ENCODE measurements at places on chromosomes 1 and 21.

- no peak for DNase-seq
These were observed 86.9 kb downstream of the CD247 start for GRCh38 chr1:167431261-167431908.

GRCh38 chr1:111802110-111802509 lies 46.4 kb downstream of the DDX20 start:
- no peak for DNase-seq

GRCh38 chr1:231770506-231771175 lies 144.1 kb downstream of the DISC1 start:
- no peak for DNase-seq

DNA sequence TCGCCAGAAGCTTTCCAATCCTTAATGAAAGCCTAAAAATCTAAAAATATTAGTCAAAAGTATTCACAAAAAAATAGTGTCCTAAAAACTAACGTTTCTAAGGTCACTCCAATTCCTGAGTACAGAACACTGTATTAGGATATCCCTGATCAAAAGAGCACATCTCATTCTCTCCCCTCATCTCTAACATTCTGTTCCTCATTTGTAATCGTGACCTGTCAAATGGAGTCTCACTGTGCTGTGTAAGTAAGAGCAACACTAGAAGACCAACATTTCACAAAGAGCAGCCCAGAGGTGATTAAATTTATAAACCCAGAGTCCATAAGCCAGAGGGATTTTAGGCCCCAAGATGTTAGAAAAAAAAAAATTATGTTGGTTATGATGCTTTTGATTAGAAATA lies 26.3 kb downstream of the RGS2 start:
- no peak for DNase-seq

DNA sequence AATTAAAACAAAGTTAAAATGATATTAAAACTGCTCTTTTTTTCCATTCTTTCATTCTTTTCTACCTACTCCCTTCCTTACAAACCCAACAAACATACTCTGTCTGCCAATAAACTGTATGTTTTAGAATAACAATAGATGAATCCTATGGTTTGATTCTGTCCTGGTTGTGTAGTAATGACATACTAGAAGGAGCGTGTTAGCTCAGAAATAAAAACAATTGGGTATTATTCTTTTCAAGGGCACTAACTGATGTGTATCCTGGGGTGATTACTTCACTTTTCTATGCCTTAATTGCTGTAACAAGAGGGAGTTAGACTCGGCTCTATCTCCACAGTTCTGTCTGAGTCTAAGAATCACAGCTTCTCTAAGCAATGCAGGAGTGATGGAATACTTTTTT lies 194.4 kb downstream of the GIPC2 start:
- no peak for DNase-seq

DNA sequence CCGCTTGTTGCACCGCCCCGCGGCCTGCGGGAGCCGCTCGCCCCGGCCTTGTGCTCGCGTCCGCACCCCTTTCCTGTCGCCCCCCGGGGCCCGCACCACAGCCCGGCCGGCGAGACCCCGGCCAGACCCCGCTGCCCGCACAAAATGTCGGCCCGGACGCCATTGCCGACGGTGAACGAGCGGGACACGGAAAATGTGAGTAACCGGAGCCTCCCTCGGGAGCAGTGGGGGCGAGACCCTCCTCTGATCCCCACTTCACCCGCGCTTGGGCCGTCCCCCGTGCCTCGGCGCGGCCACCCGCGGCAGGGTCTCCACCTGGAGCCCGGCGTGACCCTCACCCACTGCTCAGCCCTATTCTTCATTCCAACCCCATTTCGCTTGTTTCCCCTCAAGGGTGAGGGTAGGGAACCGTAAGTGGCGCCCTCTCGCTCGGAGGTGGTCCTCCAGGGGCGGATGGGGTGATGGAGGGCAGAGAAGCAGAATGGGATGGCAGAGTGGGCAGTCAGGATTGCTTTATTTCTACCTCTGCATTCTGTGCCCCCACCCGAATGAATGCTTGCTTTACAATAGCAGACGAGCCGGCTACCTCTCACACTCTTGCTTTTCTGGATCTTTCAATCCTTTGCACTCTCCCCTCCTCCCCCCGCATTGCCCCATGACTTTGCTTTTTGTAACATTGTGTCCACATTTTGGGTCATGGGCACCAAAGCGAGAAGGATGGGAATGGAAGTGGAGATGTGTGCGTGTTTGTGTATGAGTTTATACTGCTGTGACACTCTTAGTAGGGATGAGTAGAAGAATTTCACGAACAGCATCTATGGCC lies 954 bp downstream of the MARK1 start:
- no peak for DNase-seq

- DNase-seq: no peak
These were observed 77.5 kb downstream of the RRAGC start for GRCh38 chr1:38781872-38782617.

DNA sequence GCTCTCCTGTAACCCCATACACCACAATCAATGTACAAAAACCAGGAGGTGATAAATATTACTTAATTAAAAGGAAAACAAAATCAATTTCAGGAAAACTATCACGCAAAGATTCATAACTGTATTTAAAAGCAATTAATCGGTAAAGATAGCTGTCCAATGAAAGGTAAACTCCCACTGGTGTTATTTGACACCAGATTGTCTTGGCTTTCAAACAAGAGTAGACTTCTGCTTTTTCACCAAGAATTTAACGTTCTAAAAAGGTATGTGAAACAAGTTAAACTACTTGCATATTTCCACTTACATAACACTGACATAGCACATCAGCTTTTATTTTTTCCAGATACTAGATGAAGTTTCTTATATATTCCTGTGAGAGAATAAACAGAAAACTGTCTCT lies 3.5 kb downstream of the PLPP3 start:
- no peak for DNase-seq

DNA sequence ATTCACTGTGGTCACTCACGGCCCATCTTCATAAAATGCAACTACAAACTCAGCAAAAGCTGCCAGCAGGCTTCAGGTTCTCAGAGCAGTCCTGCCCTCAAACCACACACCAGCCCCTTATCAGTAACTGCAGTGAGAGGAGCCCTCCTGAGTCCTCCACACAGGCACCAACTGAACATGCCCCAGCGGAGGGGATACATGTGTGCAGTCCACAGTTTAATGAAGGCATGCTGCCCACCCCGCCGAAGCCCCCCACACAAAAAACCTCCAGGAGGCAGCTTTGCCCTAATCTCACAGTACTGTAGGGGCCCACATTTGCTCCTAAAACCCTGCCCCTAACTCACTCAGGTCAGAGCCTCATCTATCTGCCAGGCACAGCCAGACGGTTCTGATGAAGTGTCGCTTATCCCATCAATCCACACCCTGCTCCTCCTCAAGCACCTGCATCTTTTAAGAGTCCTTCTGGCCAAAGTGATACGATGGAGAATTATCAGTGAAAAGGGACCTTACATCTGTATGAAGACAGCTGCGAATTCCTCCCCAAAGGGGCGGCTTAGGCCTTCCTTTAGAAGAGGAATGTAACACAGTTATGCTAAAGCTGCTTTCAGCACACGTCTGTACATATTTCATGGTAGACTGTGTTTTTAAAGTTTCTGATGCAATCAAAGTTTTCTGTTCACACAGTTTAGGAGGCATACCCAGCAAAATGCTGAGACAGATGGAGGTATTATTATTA lies 3.5 kb downstream of the ABCB10 start:
- DNase-seq: no peak

GRCh38 chr21:24118738-24119459 lies 1488.4 kb downstream of the MRPL39 start:
- DNase-seq: no peak

DNA sequence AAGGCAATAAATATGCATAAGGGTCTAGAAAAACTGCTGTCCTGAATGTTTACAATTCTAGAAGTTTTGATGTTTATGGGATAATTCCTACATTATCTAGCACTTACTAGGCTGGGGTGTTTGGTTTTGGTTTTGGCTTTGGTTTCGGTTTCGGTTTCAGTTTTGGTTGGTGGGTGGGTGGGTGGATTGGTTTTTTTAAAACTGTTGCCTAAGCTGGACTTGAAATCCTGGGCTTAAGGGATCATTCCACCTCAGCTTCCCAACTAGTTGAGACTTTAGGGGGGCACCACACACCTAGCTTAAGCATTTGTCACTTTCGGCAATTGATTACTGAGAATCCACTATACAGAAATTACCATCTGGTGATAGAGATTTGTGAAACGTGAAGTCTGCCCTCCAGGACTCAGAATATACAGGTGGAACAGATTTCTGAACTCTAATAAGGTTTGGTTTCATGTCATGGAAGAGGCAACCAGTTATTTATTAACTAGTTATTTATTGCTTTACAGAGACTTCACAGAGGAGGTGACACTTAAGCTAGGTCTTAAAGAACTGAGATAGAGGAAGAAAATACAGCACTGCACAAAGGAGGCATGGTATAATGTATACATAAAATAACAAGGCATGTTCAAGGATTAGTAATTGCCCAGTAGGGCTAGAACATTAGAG lies 69.6 kb downstream of the PIK3R3 start:
- no peak for DNase-seq

- DNase-seq: no peak
These were observed 55.9 kb downstream of the DAP3 start for GRCh38 chr1:155744711-155745283.

DNA sequence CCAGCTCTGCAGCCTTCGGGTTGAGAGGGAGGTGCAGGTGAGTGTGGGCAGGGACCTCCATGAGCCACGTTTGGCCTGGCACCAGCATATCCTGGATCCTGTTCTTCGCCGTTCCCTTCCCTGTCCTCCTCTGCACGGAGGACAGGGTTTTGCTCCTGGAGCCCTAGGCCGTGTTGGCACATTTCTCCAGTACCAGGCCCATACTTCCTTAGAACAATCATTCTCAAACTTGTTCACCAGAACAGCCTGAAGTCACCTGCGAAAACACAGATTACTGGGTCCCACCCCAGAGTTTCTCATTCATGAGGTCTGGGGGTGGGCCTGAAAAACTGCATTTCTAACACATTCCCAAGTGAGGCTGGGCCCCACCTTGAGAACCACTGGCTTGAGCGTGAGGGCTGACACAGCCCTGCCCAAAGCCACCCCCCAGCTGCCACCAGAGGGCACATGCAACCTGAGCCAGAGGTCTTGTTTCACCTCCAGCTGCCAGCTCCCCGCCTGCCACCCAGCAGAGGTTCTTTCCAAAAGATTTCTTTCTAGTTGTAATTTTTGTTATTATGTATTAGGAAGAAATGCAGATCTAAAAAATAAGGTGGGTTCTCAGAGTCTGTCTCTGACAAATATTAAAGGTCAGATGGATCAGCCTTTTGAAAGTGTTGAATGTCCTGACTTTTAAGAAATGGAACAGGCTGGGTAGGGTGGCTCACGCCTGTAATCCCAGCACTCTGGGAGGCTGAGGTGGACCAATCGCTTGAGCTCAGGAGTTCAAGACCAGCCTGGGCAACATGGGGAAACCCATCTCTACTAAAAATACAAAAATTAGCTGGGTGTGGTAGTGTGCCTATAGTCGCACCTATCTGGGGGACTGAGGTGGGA lies 39.6 kb upstream of the LDLRAP1 start:
- DNase-seq: no peak

DNA sequence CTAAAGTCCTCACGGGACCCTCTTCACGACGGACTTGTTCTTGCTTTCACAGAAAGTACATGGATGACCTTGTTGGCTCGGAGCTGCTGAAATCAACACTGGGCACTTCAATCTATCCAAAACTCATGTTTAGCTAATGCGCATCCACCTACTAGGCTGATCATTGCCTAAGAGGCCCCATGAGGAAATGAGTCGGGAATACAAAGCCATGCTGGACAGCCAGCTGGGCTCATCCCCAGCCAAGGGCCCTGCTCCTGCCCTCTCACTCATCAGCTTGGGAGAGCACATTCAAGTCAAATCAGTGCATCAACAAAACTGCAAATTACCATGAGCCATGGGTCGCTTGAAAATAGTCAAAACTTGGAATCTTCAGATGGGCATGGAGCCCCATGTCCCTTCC lies 14.8 kb upstream of the HEYL start:
- no peak for DNase-seq

DNA sequence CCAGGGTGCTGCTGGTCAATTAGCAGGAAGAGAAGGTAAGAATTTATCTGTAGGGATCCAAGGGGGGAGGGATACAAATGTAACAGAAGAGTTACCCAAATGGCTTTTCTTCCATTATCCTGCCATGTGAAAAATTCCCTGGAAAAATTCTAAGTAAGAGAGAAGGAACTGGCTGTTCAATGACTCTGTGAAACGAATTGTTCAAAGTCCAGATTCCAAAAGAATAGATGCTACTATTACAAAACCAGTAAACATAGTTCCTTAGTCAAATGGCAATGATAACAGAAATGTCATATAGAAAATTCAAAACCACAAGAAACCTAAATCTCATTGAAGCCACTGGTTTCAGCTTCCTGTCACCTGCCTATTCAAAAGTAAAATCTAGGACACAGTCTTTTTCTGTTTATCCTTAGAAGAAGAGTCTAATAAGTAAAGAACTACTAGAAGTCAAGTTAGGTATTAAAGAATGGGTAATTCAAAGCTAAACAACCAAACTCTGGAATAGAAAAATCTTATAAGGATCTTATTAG lies 102.6 kb downstream of the ZNF644 start:
- DNase-seq: no peak

- DNase-seq: peak; percentile 73
These were observed 9.0 kb downstream of the IGSF9 start for GRCh38 chr1:159936273-159936904.

GRCh38 chr1:40760984-40761383 lies 22.6 kb upstream of the KCNQ4 start:
- DNase-seq: no peak

GRCh38 chr1:32180186-32181060 lies 948 bp downstream of the TXLNA start:
- DNase-seq: no peak

- DNase-seq: no peak
These were observed 431.0 kb upstream of the BRINP3 start for GRCh38 chr1:190908691-190909090.

- no peak for DNase-seq
These were observed 26.5 kb upstream of the SLC45A3 start for GRCh38 chr1:205706601-205707502.

DNA sequence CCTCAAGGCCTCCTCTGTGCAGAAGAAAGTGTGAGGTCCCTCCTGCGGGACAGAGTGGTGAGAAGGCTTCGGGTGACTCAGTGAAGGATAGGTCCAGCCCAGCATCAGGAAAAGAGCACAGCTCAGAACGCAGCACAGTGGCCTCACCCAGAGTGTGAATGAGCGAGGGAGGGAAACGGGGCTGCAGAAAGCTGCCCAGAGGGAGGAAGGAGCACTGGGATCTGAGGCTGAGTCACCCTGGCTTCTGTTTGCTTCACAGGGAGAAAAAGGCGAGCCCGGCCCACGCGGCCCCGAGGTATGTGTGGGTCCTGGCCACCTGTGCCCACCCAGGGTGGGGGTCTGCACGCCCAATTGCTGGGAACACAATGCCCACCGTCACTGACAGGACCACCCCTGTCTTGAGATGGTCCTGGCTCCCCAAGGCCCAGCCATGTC lies 24.3 kb downstream of the COL6A2 start:
- no peak for DNase-seq
